Lower lobe of right lung (tissue), 2 donors: ENCODE measurements at places on chromosomes 16 and 17.

- DNase-seq, result no peak
Observed at GRCh38 chr17:20896153-20896649, 146.6 kb downstream of the USP22 start.

DNA sequence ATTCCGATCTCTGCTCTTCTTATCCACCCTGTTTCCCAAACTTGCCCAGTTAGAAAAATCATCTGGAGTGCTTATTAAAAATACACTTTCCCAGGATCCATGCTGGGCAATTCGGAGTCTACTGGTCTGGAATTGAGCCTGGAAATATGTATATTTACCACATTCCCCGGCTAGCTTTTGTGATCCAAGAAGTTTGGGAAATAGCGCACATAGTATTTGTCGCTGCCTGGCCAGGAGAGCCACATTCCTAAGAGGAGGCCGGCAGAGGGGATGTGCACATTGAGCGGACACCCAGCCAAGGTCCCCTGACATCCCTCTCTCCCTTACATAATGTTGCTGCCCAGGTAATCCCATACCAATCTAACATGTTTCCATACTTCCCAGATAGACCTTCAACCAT, 62.1 kb upstream of the TMEM97 start:
- DNase-seq, result no peak

GRCh38 chr17:59542960-59543635, 22.3 kb upstream of the DHX40 start:
- DNase-seq, result no peak

DNA sequence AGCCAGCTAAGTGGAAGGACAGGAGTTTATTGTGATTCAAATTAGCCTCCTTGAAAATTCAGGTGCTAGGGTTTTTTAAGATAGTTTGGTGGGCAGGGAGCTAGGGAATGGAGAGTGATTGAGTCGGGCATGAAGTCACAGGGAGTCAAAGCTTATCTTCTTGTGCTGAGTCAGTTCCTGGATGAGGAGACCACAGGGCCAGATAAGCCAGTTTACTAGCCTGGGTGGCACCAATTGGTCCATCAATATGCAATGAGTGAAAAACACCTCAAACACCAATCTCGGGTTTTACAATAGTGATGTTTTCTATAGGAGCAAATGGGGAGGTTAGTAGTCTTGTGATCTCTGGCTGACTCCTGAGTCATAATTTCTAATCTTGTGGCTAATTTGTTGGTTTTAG, 165.1 kb downstream of the ABCC12 start:
- DNase-seq, result no peak

DNA sequence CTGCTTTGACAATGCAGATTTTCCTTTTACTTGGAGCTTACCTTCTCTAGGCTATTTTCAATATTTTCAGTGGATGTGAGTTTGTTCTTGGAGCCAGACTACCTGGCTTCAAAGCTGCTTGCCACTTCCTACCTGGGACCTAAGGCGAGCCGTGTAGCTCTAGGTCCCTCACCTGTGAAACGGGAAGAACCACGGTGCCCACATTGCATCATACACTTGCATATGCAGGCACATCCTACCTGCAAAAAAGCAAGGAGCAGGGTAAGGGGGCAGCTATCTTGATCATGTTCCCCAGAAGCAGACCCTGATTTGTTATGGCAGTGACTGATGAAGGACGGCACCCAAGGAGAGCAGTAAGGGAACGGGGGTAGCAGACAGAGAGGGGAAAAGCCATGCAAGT, 27.0 kb upstream of the MPRIP start:
- DNase-seq, result no peak

- no peak for DNase-seq
Observed at GRCh38 chr17:30363715-30364202, 15.0 kb upstream of the CPD start.

DNA sequence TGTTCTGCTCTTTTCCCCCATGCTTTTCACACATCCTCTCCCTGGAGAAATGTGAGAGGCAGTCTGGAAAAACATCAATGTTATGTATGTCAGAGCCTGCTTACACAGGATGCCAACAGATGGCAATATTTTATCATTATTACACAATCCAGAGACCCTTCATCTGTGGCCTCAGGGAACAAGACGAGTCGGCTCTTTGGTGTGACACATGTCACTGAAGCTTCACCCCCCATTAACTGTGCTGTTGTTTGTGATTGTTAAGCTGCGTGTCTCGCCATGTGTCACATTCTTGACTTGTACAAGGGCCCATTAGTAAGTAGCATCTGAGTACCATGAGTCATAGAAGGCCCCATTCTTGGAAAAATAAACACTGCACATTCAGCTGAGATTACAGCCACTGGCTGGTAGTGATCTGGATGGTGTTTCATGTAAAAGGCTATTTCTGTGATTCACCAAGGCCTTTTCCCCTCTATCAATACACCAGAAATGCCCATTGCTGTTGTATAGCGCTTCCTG, 682.1 kb upstream of the SOX9 start:
- no peak for DNase-seq

GRCh38 chr17:61453566-61454380, 1.6 kb downstream of the TBX4 start:
- DNase-seq, result no peak

DNA sequence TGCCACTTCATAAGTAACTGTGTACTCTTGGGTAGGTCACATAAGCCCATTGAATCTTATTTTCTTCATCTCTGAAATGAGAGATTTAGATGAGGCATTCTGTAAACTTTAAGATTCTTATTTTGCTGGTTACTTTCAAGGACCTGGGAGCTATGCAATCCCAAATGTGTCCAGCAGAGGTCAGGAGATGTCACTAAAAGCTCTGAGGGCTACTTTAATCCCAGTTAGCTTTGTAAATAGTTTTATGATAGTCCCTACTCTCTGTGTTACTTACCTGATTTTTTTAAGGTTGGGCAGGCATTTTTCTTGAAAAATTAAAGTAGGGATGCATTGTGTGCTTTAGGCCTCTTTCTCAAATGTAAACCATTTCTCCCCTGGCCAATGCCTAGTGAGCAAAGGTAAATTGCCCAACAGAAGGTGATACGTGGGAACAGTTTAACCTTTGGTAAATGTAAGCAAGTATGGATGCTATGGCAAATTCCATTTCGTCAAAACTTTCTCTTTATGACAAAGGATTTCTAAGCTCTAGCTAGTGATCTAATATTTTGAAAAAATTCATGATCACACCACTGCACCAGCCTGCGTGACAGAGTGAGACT, 57.1 kb upstream of the WSB1 start:
- no peak for DNase-seq

- DNase-seq, result no peak
Observed at GRCh38 chr17:45867171-45867570, 22.5 kb downstream of the SPPL2C start.

- no peak for DNase-seq
Observed at GRCh38 chr16:463071-463470, 37.6 kb downstream of the RAB11FIP3 start.

GRCh38 chr16:28217326-28217725, 5.6 kb upstream of the XPO6 start:
- no peak for DNase-seq

- no peak for DNase-seq
Observed at GRCh38 chr17:79188048-79188447, 113.4 kb downstream of the ENGASE start.

DNA sequence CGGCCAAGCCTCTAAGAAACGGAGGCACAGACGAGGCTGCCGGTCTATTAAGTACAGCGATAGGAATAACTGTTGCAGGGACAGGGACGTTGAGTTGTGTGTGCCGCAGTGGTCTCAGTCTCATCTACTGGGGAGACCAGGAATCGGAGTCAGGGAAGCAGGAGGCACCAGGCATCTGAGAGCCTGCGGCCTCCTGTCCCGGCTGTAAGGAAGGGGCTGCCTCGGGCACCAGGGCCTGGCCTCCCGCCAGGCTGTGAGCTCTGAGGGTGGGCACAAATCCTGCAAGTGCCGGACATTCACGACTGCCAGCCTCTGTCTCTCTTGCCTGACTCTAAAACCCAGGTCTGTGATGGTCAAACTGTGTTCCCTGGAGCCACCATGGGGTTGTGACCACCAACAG, 76.0 kb downstream of the ARHGAP23 start:
- no peak for DNase-seq

GRCh38 chr17:7292729-7293128, 1.7 kb downstream of the YBX2 start:
- no peak for DNase-seq

GRCh38 chr17:57531648-57532504, 213.2 kb downstream of the CCDC182 start:
- DNase-seq, result no peak

DNA sequence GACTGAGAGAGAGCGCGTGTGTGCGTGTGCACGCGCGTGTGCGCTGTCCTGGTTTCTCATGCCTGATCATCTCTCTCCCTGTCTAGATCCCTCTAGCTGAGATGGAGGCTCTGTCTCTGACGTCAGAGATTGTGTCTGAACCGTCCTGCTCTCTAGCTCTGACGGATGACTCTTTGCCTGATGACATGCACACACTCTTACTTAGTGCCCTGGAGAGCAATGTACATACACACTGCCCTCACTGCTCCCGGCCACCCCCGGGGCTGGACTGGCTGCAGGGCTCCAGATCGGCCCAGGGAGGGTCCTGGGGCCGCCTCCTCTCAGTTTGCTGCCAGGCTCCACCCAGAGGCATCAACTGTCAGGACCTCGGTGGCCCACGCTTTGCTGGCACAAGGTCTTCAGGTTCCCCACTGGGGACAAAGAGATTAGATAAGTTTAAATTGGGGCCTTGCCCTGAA, 13.1 kb upstream of the ABCC3 start:
- no peak for DNase-seq

- DNase-seq, result no peak
Observed at GRCh38 chr17:14197586-14197985, 39.1 kb downstream of the CDRT15 start.

DNA sequence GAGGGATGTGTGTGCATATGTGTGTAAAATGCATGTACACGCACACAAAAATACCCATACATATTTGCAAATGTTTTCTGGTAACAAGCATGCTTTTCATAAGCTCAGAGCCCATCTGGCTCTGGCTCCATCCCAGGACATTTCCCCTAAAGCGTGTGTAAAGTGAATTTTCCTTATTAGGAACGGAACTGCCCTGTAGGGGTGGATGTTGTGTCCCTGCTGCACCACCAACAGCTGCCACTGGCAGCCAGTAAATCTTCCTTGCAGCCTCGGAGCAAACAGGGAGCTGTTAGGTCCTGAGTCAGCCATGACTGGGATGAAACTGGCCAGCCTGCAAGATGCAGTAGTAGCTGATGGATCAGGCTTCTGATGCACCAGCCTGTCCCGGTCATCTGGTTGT, 393.5 kb downstream of the UTP18 start:
- no peak for DNase-seq

- DNase-seq, result no peak
Observed at GRCh38 chr16:11432856-11433395, 87.7 kb downstream of the RMI2 start.

DNA sequence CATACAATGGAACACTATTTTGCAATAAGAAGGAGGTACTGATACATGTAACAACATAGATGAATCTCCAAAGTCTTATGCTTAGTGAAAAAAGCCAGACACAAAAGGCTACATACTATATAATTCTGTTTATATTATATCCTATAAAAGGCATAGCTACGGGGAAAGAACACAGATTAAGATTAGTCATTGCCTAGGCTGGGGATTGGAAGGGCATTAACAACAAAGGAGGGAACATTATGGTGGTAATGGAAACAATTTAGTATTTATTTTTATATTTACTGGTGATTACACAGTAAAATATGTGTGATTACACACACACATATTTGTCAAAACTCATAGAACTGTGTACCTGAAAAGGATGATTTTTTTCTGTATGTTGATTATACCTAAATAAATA, 278.1 kb downstream of the ZFHX3 start:
- no peak for DNase-seq

DNA sequence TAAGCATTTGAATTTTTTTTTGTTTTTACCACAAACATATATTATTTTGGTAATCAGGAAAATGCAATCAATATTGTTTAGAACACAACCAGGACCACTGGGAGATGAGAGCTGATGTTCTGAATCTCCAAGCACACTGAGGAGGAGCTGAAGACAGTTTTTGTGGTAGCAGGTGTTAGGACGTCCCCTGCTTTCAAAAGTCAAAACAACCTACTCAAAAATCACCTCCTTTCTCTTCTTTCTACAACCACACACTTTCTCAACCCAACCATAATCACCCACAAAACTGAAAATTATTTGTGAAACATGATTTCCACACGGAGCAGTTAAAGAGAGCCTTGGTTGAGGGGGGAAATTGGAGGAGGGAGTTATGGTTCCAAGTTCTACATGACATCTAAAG, 26.7 kb upstream of the CFAP20 start:
- DNase-seq, result no peak

- DNase-seq, result no peak
Observed at GRCh38 chr16:651844-652243, 2.7 kb downstream of the WDR90 start.

DNA sequence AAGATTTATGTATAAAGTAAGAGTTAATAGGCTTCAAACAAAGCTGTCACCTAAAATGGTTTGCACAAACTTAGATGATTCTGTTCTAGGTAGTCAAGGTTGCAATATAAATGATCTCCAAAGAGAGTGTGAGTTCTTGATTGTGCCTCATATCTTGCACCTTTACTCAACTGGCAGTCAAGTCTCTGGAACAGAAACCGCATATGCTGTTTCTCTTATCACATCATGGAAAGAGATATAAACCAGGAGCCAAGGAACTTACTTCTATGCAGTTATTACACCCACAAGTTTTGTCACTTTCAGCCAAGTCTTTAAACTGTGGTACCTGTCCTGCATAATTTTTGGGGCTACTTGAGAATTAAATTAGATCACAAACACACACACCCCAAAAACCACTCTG, 5.2 kb downstream of the SSH2 start:
- no peak for DNase-seq

DNA sequence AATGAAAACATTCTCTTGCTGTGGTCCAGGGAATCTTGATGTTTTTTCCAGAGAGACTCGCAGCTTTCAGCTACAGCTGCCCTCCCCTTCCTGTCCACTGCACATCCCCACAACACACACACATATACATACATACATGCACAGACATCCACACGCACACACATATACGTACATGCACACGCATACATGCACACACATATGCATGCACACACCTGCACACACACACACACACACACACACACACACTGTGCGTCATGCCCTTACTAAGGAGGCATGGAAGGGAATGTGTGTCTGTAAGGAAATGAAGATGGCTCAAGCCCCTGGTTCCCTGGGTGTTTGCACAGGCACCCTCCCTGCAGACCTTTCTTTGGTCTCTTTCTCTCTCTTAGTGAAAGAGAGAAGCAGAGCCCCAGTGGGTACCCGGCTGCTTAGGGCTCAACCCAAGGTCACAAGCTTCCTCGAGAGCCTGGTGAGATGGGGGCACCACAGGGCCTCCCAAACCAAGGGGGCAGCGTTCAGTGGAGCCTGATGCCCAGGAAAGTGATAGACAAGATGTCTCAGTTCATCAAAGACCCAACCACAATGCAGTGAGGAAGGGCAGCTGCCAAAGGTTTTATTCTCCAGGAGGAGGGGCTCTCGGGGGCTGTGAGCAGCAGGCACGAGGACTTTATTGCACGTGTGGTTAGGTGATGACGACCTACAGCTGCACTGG, 33.3 kb downstream of the TNFRSF13B start:
- no peak for DNase-seq

- no peak for DNase-seq
Observed at GRCh38 chr17:77534137-77534536, 393.4 kb downstream of the SEC14L1 start.
